CD4-positive, CD25-positive, alpha-beta regulatory T cell (primary cell): ENCODE measurements at places on chromosomes 5 and 9.
A peak's percentile ranks its signal among the peaks of the same experiment; 100 is the strongest.

- no peak for DNase-seq
Observed at GRCh38 chr9:4811824-4812223, 19.1 kb downstream of the RCL1 start.

DNA sequence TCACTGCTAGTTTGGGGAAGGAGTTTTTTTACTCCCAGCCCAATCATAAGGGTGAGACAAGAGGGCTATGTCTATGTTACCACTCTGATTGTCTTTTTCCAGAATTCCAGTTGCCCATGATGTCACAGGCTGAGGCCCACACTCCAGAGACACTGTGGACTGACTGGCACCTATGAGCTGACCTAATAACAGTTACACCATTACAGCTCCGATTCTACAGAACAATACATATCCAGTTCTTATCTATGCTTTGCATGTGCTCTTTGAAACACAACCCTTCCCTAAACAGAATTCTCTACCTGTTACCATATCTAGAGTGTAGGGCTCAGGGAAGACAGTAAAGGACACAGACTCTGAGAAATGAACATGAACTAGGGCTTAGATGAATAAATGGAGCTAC lies 45.7 kb upstream of the ALDOB start:
- DNase-seq, result no peak

GRCh38 chr5:116842514-116842961 lies 267.9 kb upstream of the SEMA6A start:
- DNase-seq, result no peak

- DNase-seq, result no peak
Observed at GRCh38 chr5:164561933-164562872, 1056.8 kb downstream of the MAT2B start.

- no peak for DNase-seq
Observed at GRCh38 chr5:112084149-112084548, 327.2 kb upstream of the NREP start.

- DNase-seq, result no peak
Observed at GRCh38 chr9:136552117-136552703, 6.4 kb upstream of the NOTCH1 start.

DNA sequence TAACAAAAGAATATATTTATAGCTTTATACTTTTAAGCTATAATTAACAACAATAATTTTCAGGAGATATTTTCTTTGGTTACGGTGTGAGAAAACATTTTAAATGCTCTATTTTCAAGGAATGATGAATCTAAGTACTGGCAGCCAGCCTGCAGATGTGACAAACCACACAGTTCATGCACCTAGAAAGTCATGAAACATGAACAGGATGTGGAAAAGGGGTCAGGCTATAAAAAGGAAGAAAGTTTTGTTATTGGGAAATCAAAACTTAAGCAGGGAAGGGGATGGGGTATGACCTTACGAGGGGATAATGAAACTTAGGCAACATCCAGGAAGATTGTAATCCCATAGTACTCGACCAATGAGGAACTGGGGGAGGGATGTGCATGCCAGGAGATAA lies 508.7 kb upstream of the GRAMD2B start:
- no peak for DNase-seq

DNA sequence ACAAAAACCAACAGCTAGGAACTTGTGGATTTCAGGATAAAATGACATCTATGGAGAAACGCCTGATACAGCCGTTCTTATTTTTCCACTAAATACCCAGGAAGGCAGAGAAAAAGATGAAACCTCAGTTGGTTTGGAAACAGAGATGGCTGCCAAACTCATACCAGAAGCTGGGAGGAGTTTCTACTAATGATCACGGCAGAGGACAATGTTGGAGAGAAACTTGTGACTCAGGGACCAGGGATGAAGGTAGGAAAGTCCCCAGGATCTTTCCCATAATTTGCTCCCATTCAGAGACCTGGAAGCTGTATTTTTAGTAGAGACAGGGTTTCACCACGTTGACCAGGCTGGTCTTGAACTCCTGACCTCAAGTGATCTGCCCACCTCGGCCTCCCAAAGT lies 187.1 kb upstream of the IER5L start:
- DNase-seq, result no peak

GRCh38 chr5:149279661-149280060 lies 8.0 kb downstream of the AFAP1L1 start:
- no peak for DNase-seq

- no peak for DNase-seq
Observed at GRCh38 chr9:79395755-79396154, 176.0 kb upstream of the TLE4 start.

DNA sequence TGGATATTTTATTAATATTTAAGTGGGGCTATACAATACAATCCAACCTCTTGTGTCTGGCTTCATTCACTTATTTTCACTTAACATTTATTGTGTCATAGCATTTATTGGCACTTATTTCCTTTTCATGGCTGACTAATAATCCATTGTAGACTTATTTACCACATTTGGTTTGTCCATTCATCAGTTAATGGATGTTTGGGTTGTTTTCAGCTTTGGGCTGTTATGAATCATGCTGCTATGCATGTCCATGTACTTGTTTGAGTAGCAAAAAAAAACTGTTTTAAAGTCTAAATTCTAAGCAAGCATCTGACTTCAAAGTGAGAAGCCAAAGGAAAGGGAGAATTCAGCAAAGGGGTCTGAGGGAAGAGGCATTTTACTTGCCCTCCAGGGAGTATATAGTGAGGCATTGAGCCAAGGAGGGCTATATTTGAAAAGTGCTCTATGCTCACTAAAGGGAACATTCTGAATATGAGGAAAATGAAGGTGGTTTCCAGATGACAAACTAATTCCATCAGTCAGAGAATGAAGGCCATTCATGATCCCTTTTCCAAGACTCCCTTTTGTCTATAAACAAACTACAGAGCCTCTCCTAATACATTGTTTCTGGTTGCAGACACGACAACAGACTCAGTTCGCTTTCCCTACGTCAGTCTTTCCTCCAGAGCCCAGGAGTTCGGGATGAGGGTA lies 532.8 kb upstream of the KLF4 start:
- DNase-seq, result no peak

DNA sequence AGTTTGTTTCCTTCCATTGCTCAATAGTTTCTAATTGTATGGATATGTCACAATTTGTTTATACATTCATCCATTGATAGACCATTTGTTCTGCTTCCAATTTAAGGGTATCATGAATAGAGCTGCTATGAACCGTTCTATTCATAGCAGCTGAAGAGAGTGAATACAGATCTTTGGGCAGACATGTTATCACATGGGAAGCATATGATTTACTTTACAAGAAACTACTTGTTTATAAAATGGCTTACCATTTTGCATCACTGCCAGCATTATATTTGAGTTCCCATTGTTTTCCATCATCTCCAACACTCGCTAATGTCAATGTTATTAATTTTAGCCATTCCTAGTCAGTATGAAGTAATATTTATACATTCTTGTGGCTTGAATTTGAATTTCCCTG lies 549.0 kb downstream of the MAT2B start:
- DNase-seq, result no peak

GRCh38 chr9:130940027-130940549 lies 1.0 kb upstream of the FIBCD1 start:
- no peak for DNase-seq

DNA sequence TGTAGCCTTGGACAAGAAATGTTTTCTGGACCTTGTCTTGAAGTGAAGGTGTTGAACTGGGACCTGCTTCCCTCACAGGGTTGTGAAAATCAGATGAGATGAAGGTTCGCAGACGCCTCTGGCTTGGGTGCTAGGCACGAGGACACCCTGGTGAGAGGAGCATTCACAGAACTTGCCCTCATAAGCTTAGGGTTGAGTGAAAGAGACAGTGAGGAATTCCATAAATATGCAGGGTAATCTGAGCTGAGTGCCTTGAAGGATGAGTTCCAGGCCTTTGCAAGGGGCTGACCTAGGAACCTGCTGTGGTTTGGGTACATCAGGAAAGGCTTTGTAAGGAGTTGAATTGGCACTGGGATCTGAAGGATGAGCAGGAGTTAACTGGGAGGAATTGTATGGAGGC lies 75.7 kb upstream of the SAP30L start:
- no peak for DNase-seq

GRCh38 chr5:136242136-136242535 lies 49.2 kb upstream of the SMIM32 start:
- DNase-seq, result no peak

DNA sequence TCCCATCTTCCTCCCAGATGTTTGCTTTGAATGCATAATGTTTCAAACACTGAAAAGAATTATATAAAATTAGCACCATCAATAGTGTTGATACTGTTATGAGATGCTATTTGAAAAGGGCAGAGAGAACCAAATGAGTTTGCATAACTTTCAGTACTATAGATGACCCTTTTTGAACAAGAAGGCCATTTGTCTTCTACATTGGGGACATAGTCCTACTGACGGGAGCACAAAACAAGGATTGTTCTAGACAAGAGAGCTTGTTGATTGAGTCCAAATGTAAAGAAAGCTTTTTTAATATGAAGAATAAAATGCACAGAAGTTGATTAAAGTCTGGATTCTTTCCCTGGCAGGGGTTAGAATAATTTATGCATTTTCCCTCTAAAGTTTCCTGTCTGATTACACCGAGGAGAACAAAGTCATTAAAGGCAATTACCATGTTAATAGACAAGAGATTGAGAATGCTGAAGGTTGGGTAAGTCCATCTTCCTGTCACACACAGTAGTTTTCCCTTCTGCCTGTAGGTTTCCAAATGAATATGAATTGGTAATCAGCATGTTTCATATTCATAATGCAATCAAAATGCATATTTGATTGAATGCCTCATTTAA lies 32.8 kb upstream of the ADCY2 start:
- DNase-seq, result no peak

DNA sequence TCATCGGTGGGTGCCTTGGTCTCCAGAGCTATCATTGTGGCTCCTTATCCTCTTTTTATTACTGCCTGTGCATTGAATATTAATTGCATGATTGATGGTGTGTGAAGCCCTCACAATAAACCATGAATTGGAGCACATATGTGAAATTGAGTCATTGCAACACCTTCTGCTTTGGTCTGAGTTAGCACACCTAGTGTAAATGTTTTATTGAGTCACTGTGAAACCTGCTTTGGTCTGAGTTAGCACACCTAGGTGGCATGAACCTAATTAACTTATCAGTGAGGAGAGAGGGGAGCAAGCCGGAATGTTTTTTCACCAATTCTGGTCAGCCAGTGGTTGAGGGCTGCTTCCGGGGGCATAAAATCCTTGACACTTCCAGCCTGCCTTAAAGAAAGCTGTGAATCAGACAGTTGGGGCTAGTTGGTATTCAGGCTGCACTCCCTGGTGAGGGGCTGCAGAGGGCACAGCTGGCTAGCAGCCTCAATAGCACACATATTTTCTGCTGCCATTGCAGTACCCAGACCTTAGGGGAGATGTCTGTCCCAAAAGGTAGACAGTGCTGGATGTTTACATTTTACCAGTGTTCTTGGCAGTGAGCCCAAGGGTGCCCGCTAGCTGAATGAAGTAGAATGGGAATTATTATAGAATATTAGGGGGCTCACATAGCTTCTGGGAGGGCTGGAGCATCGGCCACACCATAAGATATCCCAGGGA lies 76.5 kb upstream of the GOLM1 start:
- DNase-seq, result no peak

GRCh38 chr5:143613329-143613728 lies 198.6 kb upstream of the HMHB1 start:
- DNase-seq, result no peak

DNA sequence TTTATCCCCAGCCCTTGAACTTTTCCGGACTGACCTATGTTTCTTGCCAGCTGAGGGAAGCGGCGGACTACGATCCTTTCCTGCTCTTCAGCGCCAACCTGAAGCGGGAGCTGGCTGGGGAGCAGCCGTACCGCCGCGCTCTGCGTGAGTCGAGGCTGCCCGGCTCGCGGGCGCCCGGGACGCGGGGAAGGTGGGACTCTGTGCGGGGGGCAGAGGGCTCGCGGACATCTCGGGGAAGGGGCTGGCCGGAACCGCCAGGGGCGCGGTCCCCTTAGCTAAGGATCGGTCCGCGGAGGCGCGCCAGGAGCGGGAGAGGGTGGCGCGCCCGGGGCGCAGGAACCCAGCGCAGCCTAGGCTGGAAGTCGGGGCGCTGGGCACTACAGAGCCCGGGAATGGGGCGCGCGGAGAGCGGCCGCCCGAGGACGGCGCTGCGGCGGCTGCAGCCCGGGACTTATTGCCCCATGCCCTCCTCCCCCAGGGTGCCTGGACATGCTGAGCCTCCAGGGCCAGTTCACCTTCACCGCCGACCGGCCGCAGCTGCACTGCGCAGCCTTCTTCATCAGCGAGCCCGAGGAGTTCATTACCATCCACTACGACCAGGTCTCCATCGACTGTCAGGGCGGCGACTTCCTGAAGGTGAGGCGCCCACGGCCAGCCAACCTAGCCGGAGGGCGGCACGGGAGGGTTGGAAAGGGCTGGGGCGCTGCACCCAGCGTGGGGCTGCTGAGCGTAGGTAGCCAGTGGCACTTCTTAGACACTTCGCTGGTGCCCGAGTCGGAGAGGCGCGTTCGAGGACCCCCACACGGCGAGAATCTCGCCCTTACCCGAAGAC lies 922 bp downstream of the CRHBP start:
- DNase-seq, result peak; percentile 4

GRCh38 chr5:67262206-67262605 lies 65.6 kb upstream of the CD180 start:
- DNase-seq, result no peak

DNA sequence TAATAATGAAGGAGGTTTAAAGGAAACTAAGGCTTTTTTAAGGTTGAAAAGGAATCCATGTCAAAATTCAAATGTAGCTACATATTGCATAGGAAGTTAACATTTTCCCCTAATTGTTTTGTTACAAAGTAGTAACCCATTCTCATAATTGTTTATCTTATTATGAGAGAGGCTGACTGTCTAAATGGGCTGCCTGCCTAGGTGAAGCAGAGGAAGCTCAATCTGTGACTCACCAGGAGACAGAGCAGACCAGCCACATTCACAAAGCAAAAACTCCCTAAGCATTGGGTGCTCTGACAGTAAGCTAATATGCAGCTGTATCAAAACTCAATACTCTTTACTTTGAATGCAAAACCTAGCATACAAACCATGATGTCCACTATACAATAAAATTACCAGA lies 208.5 kb downstream of the ROR2 start:
- DNase-seq, result no peak

GRCh38 chr9:98288881-98289280 lies 33.4 kb upstream of the TBC1D2 start:
- DNase-seq, result no peak

GRCh38 chr9:123769719-123770118 lies 160.2 kb downstream of the DENND1A start:
- DNase-seq, result no peak

DNA sequence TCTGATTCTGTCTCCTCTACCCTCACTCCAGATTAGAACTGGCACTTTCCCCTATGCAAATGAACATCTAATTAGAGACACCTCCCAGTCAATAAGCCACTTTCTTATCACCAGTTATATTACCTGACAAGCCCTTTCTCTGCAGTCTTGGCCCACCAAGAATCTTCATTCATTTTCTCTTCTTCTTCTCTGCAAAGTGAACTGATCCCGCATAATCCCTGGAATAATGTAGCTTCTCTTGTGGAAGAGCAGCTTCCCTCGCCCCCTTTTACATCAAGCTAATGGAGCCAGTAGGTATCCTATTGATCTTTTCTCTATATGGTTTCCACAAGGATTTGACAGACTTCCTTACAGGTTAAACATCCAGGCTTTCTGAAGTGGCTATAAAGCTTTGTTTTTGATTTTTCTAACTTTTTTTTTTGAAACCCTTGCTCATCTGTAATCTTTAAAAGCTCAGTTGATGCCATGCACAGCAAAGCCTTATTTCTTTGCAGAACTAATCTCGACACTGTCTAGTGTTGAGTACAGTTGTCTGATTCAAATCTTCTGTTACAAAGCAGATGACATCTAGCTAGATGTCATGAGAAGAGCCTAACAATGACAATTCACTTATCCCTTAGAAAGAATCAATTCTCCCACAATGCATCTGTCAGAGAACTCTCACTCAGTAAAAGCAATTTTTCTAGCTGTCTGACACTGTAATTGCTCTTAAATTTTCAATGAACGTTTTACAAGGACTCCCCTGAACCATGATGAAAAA lies 281.4 kb downstream of the ISL1 start:
- DNase-seq, result no peak
